ENCODE measurements at places on chromosomes 1 and 21.

GRCh38 chr1:161497961-161498360, 7.3 kb upstream of the FCGR2A start:
- DNase-seq, result no peak

DNA sequence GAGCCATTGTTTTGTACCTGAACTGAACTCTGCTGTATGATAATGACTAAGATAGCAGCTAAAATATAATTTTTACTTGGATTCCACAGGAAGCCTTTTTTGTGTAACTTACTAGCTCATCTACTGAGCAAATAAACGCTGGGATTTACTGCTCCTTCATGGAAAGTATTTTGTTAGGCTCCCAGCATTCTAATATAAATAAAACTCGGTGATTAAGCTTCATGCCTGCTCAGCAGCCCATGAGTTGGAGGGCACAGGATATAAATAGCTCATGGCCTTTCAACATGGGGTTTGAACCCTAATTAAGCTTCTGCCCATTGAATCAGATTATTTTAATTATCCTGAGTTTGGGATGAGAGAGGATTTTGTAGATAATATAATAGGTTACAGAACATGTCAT, 180.0 kb downstream of the PCP4 start:
- DNase-seq, result no peak

- peak; percentile 5 for DNase-seq
Measured at GRCh38 chr1:53561503-53562105, 102.4 kb downstream of the DMRTB1 start.

- no peak for DNase-seq
Measured at GRCh38 chr1:37620707-37621106, 14.0 kb downstream of the RSPO1 start.

- no peak for DNase-seq
Measured at GRCh38 chr1:209937996-209938959, at the start of gene SYT14. TSS of gene SYT14 (plus strand) at chr1:209938217. CDS start at chr1:209938265, 48 bp downstream.

DNA sequence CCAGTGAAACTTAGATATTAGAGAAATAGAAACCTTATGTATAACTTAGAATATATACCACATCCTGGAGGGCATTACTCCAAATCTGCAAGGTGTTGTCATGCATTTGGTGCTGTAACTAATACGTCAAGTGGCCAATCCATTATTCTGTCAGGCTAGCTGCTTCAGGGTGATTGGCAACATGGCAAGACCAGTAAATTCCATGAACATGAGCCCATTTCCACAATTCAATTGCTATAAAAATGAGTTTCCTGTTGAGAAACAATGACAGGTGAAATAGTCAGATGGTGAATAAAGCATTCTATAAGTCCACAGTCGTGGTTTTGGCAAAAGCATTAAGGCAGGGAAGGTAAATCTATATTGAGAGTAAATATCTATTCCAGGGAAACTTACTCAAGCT, 566.0 kb downstream of the ADGRL2 start:
- DNase-seq, result no peak

DNA sequence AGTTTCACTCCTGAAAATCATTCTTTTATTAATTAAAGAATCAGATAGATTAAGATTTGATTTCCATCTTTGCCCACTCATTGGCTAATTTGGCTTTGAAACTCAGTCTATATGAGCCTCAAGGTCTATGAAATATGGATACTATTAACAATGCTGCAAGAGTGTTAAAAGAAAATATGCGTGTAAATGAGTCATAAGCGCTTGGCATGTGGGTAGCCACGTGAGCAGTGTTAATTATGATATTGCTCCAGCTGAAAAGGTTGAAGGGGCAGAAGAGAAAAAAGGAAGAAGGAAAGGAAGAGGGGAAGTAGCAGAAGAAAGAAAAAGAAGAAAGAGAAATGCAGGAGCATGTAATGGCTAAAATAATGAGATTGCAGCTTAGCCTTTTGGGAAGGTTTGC, 151.4 kb downstream of the CHRM3 start:
- no peak for DNase-seq
